ENCODE measurements at places on chromosomes 2 and 18. TPM values are rescaled to one million over a fixed set of nuclear protein-coding genes. Genes with fewer than 3 reads are reported as not detected.

TXNDC2 gene
- total RNA-seq = 0.16 TPM

MOCOS gene
- total RNA-seq = 3.5 TPM

DUSP19 gene
- 4.8 TPM for total RNA-seq

EFEMP1 gene
- 1,009 TPM for total RNA-seq

FEV gene
- total RNA-seq = not detected

VIT gene
- 2.0 TPM for total RNA-seq

TCF23 gene
- not detected for total RNA-seq

ZNF396 gene
- 2.0 TPM for total RNA-seq

RAB11FIP5 gene
- 48.5 TPM for total RNA-seq

ARHGEF4 gene
- 5.2 TPM for total RNA-seq

LYPD6B gene
- not detected for total RNA-seq

CRYBA2 gene
- total RNA-seq = not detected

GKN1 gene
- not detected for total RNA-seq

OR6B2 gene
- not detected for total RNA-seq

CDH2 gene
- 64.1 TPM for total RNA-seq

Data from fibroblast of the aortic adventitia (primary cell).